DMS153 (cell line): ENCODE measurements at places on chromosomes 12 and 14.
A peak's percentile ranks its signal among the peaks of the same experiment; 100 is the strongest.

- DNase-seq: peak; percentile 59
Observed at GRCh38 chr12:72271451-72272090, 599 bp upstream of the TRHDE start.

GRCh38 chr14:72786378-72787350, 107.2 kb downstream of the DPF3 start:
- no peak for DNase-seq

- DNase-seq: no peak
Observed at GRCh38 chr12:10968765-10969456, 17.8 kb downstream of the TAS2R50 start.

- DNase-seq: no peak
Observed at GRCh38 chr12:1350934-1351240, 243.5 kb downstream of the FBXL14 start.

- no peak for DNase-seq
Observed at GRCh38 chr12:125093681-125094330, 28.6 kb downstream of the AACS start.

- peak; percentile 16 for DNase-seq
Observed at GRCh38 chr12:13101821-13102375, 1.6 kb downstream of the GSG1 start.
